Activated naive CD4-positive, alpha-beta T cell treated with anti-CD3 and anti-CD28 coated beads, Interleukin-2, amount 10 ng/mL, durations not matched to agents 7 days and 5 days (primary cell): ENCODE measurements at places on chromosomes 7 and 10.

- no peak for DNase-seq
- H3K4me3 ChIP-seq = no peak overlapping the region
- H3K27me3 ChIP-seq = peaks cover 11% of the 10 kb centered on the region
- no peaks in the 10 kb centered on the region for H3K36me3 ChIP-seq
- H3K27ac ChIP-seq = no peak overlapping the region
Observed at GRCh38 chr10:112360308-112361270, 13.3 kb upstream of the ACSL5 start.

GRCh38 chr10:22712956-22713852 is 1.2 kb downstream of the PIP4K2A start:
- peak; percentile 63 for DNase-seq
- peak overlapping the region; percentile 84 for H3K27ac ChIP-seq
- H3K4me1 ChIP-seq = peaks cover 45% of the 10 kb centered on the region
- peaks cover 24% of the 10 kb centered on the region for H3K36me3 ChIP-seq
- peak overlapping the region; percentile 87 for H3K4me3 ChIP-seq

DNA sequence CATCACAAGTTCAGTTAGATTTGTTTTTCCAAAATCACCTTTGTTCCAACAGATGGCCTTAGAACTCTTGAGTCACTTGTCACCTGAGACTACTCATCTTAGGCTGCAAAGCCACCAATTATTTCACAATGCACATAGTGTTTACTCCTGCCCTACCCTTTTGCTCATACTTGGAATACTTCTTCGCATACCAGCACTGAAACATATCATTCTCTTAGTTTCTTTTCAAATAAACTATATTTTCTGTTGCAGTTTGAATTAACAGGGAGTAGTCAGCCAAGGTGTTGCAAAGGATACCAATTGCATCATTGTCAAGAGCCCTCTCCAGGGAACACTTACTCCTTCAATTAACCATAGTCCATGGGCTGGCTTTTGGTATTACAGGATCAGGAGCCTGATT is 71.0 kb downstream of the CASD1 start:
- no peaks in the 10 kb centered on the region for H3K27me3 ChIP-seq
- H3K4me3 ChIP-seq = no peak overlapping the region
- no peaks in the 10 kb centered on the region for H3K4me1 ChIP-seq
- peaks cover 18% of the 10 kb centered on the region for H3K36me3 ChIP-seq
- H3K27ac ChIP-seq = no peak overlapping the region

DNA sequence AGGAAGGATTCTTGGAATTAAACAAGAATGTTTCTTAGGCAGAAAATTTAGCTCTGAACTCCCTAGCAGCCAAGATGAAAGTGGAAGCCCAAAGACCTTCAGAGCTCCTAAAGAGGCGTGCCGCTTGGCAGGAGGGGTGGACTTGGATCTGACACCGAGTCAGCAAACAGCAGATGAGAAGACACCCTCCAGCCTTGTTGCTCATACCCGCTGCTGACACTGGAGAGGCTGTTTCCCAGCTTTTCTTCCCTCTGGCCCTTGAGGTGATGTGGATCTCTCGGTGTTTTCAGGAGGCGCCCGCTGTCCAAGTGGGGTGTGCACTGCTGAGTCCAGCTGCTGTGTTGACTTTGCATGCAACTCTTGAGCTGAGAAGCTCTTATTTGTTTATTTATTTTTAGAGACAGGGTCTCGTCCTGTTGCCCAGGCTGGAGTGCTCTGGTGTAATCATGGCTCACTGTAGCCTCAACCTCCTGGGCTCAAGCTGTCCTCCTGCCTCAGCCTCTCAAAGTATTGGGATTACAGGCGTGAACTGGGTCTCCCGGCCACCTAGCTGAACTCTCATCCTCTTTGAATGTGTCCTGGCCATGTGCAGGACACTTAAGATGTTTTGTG is 21.5 kb downstream of the SLC18A2 start:
- no peaks in the 10 kb centered on the region for H3K36me3 ChIP-seq
- DNase-seq = no peak
- peaks cover 28% of the 10 kb centered on the region for H3K27me3 ChIP-seq
- no peak overlapping the region for H3K4me3 ChIP-seq
- H3K4me1 ChIP-seq = no peaks in the 10 kb centered on the region
- no peak overlapping the region for H3K27ac ChIP-seq

- H3K4me3 ChIP-seq = no peak overlapping the region
- no peak for DNase-seq
- no peaks in the 10 kb centered on the region for H3K36me3 ChIP-seq
Observed at GRCh38 chr10:4663162-4663992, 162.6 kb upstream of the AKR1E2 start.

DNA sequence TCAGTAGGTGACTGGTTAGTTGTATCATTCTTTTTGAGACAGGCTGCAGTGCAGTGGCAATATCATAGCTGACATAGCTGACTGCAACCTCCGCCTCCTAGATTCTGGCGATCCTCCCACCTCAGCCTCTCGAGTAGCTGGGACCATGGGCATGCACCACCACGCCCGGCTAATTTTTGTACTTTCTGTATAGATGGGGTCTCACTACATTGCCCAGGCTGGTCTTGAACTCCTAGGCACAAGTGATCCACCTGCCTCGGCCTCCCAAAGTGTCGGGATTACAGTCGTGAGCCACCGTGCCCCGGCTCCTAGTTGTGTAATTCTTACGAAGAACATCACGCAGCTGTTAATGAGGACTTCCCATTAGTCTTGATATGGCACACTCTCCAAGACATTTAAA is 123.4 kb upstream of the VKORC1L1 start:
- no peaks in the 10 kb centered on the region for H3K27me3 ChIP-seq
- no peak for DNase-seq
- peaks cover 14% of the 10 kb centered on the region for H3K36me3 ChIP-seq
- H3K4me1 ChIP-seq = peaks cover 36% of the 10 kb centered on the region
- H3K4me3 ChIP-seq = no peak overlapping the region
- no peak overlapping the region for H3K27ac ChIP-seq

- H3K36me3 ChIP-seq = peaks cover 22% of the 10 kb centered on the region
Observed at GRCh38 chr7:26332698-26333097, 41.0 kb downstream of the SNX10 start.

- H3K4me1 ChIP-seq = no peaks in the 10 kb centered on the region
- H3K27ac ChIP-seq = no peak overlapping the region
- DNase-seq = no peak
- H3K27me3 ChIP-seq = no peaks in the 10 kb centered on the region
- H3K36me3 ChIP-seq = no peaks in the 10 kb centered on the region
- no peak overlapping the region for H3K4me3 ChIP-seq
Observed at GRCh38 chr7:118478931-118479330, 254.4 kb downstream of the ANKRD7 start.

DNA sequence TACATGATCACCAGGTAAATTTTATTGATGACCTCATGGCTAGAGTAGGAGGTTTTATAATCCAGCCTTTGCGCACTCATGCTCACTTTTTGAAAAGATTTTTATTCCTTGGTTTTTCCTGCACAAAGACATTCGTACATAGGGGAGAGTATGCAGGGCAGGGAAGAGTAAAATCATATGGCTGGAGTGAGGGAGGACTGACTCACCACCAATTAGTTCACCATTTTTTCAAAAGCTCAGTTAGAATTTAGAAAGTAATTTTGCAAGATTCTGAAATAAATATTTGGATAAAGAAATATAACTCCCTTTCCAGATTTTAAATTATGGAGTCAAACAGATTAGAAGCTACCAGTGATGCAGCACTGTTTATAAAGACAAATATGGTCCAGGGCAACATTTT is 111.9 kb downstream of the SEMA3D start:
- no peak overlapping the region for H3K4me3 ChIP-seq
- H3K36me3 ChIP-seq = no peaks in the 10 kb centered on the region
- H3K27ac ChIP-seq = no peak overlapping the region
- H3K27me3 ChIP-seq = no peaks in the 10 kb centered on the region
- no peak for DNase-seq

DNA sequence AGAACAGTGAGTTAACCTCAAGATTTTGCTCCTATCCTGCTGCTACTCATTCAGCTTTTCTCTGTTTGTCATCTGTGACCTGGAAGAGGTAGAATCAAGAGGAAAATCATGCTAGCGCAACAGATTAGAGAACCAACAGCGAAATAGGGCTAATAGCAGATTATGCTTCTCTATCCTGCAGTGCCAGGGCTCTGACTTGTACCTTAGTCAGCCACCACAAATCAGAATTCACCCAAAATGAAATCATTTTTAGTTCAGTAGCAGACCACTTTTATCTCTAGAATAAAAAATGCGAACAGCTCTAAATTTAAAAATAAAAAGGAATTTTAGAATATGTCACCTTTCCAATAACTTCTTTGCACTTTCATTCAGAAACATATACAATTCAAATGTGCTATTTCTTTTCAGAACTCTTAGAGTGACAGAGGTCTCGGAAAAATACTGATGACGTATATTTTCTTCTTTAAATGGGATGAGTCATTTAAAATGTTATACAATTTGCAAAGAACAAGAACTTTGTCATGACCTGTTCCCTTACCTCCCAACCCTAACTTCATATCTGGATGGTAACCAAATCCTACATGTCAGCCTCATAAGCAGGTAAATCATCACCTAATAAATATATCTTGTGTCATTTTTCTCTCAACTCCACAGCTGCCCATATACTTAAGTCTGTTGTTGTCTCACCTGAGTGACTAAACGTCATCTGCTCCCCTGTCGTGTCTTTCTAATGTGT is 896.4 kb downstream of the PCDH15 start:
- DNase-seq = no peak
- no peak overlapping the region for H3K4me3 ChIP-seq
- no peaks in the 10 kb centered on the region for H3K4me1 ChIP-seq
- H3K36me3 ChIP-seq = no peaks in the 10 kb centered on the region

DNA sequence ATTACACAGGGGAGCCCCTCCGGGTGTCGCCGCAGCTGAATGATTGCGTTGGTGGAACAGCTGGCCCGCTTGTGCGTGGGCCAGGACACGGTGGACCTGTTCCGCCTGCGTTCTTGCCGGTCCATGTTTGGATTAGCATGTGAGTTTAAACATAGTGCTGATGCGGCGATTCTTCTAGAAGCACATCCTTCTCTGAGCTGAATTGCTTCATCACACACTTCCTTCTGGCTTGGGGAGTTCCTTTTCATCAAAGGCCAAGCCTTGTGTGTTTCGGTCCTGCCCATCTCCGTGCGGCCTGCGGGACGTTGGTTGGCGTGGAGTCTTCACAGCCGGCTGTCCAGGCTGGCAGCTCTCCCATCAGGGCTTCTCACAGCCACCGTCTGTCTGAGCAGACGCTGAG is 45.5 kb upstream of the SLC29A4 start:
- peaks cover 13% of the 10 kb centered on the region for H3K4me1 ChIP-seq
- peaks cover 7% of the 10 kb centered on the region for H3K36me3 ChIP-seq
- H3K27me3 ChIP-seq = peaks cover 56% of the 10 kb centered on the region
- H3K27ac ChIP-seq = no peak overlapping the region

DNA sequence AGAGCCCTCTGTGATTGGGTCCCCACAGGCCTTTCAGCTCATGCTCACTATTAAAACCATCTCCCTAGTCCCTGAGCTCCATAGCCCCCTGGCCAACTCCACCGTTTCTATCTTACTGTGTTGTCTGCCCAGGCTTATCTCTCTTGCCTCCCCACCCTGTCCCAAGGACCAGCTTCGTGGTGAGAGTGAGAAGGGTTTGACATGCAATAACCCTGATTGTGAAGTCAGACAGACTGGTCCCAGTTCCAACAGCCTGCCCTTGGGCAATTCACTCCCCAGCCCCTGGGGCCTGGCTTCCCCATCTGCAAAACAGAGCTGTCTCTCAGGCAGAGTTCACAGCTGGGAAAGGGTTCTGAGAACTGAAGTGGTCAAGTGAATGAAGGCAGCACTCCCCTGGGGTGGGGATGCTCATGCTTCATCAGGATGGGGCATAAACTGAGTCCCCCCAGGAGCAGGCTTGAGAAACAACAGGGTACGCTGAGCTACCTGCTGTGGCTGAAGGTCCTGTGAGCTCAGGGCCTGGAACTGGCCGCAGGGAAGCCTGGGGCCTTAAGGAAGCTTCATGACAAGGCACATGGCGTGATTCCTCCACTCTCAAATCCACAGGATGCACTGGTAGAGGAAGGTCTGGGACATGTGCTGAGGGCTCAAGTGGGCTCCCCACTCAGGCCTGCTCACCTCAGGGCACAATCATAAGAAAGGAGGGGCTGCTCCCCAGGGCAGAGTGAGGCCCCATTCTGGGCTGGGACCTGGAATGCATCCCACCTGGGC is 1.8 kb upstream of the PPIF start:
- H3K27me3 ChIP-seq = no peaks in the 10 kb centered on the region
- H3K4me3 ChIP-seq = no peak overlapping the region
- no peak for DNase-seq

GRCh38 chr7:77426521-77427051 is 10.4 kb upstream of the GSAP start:
- H3K27me3 ChIP-seq = peaks cover 16% of the 10 kb centered on the region
- peaks cover 47% of the 10 kb centered on the region for H3K4me1 ChIP-seq
- no peak overlapping the region for H3K27ac ChIP-seq
- DNase-seq = no peak
- peaks cover 4% of the 10 kb centered on the region for H3K36me3 ChIP-seq
- no peak overlapping the region for H3K4me3 ChIP-seq

DNA sequence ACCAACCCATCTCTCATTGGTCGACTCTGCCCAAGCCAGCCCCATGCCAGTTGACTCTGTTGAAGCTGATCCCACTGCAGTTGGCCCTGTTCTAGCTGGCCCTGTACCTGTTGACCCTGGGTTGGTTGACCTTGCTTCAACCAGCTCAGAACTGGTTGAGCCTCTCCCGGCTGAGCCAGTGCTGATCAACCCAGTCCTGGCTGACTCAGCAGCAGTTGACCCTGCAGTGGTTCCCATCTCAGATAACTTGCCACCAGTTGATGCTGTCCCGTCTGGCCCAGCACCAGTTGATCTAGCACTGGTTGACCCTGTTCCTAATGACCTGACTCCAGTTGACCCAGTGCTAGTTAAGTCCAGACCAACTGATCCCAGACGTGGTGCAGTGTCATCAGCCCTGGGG is 7.4 kb downstream of the PPRC1 start:
- H3K36me3 ChIP-seq = peaks cover 51% of the 10 kb centered on the region
- DNase-seq = no peak
- H3K4me3 ChIP-seq = no peak overlapping the region

- H3K27me3 ChIP-seq = no peaks in the 10 kb centered on the region
- no peaks in the 10 kb centered on the region for H3K4me1 ChIP-seq
- H3K4me3 ChIP-seq = no peak overlapping the region
- peak overlapping the region; percentile 24 for H3K27ac ChIP-seq
- no peak for DNase-seq
Observed at GRCh38 chr10:48549236-48549635, 55.6 kb downstream of the ARHGAP22 start.

- H3K4me1 ChIP-seq = peaks cover 3% of the 10 kb centered on the region
- H3K4me3 ChIP-seq = no peak overlapping the region
- DNase-seq = no peak
Observed at GRCh38 chr7:131251371-131251770, 76.3 kb upstream of the MKLN1 start.

- H3K27ac ChIP-seq = no peak overlapping the region
- DNase-seq = no peak
- no peak overlapping the region for H3K4me3 ChIP-seq
- H3K36me3 ChIP-seq = no peaks in the 10 kb centered on the region
Observed at GRCh38 chr7:151920488-151920887, 35.8 kb upstream of the GALNTL5 start.
